Stimulated activated CD8-positive, alpha-beta memory T cell treated with anti-CD3 and anti-CD28 coated beads, Interleukin-12 subunit alpha, Interleukin-12 subunit beta, amount 100 ng/mL, for 1 hour (primary cell): ENCODE measurements at places on chromosomes 7 and 10.

GRCh38 chr10:65548001-65548400 is 1377.8 kb upstream of the LRRTM3 start:
- no peak for DNase-seq

DNA sequence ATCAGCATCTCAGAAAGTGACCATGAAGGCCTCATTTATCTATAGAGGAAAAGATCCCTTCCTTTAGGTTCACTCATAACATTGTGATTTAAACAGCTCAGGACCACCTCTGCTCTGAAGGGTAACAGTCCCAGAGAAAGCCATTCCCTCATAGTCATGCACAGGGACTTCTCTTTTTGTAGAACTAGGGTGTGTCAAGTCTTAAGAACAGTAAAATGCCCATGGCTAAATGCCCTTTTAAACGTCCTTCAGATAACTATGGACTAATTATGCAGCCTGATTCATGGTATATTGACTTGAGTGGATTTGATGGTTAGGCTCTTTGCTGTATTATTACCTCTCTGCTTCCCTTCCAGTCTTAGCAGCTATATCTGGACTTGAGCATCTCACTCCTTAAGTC is 337.8 kb downstream of the SORCS1 start:
- DNase-seq, result no peak

GRCh38 chr7:25770235-25770634 is 381.8 kb upstream of the NFE2L3 start:
- no peak for DNase-seq

- no peak for DNase-seq
Measured at GRCh38 chr7:152076324-152076821, 50.9 kb downstream of the GALNT11 start.

- no peak for DNase-seq
Measured at GRCh38 chr10:123146894-123147634, 872 bp upstream of the HMX2 start.

DNA sequence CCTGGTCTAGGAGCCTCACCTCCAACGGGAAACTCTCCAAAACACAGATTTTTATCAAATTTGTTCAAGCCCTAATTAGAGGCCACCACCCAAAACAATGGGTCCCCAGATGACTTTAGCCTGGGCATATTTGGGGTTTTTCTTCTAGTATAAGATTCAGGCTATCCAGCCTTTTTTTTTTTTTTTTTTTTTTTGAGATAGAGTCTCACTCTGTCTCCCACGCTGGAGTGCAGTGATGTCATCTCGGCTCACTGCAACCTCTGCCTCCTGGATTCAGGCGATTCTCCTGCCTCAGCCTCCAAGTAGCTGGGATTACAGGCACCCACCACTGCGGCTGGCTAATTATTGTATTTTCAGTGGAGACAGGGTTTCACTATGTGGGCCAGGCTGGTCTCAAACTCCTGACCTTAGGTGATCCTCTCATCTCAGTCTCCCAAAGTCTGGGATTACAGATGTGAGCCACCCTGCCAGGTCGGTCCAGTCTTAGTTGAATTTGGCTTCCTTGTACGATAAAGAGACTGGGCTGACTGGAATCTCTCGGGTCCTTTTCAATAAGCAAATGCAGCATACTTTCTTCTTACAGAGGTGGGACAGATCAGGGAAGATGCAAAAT is 91.4 kb upstream of the KLF6 start:
- no peak for DNase-seq

DNA sequence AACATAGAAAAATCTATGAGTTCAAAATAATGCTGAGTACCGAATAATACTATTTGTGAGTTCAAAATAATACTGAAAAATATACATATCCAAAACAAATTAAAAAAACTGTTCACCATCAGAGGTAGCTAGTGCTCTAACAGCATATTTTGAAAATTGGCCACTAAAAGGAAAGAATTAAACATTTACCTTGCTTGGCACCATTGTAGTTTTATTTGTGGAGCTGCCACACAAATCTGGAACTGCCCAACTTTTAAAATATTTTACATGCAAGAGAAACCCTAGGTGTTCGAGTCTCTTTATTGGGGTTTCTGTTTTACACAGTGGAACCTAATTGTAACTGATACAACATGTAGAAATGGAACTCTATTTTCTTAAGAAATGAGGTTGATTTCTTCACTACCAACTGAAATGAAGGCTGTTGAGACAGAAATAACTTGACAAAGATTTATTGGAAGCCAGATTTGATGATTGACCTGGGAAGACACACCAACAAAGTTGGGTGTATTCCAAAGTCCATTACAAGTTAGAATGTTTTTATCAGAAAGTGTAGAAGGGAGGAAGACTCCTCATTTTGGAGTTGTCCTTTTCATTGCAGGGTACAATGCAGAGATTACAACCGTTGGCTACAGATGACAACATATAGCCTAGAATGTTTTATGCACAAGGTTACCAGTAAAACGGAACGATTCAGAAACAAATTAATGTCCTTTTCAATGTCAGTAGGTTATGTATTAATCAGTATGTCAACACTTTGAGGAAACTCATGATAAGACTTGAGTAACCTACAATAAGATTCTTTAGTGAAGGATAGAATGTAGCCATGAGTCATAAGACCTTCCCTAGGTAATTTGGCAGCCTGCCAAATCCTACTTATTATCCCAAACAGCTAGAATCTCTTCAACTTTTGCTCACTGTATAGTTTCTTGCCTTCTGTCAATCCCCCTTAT is 73.8 kb upstream of the PAPSS2 start:
- no peak for DNase-seq

GRCh38 chr7:149856583-149856982 is 17.2 kb upstream of the ATP6V0E2 start:
- DNase-seq, result no peak

DNA sequence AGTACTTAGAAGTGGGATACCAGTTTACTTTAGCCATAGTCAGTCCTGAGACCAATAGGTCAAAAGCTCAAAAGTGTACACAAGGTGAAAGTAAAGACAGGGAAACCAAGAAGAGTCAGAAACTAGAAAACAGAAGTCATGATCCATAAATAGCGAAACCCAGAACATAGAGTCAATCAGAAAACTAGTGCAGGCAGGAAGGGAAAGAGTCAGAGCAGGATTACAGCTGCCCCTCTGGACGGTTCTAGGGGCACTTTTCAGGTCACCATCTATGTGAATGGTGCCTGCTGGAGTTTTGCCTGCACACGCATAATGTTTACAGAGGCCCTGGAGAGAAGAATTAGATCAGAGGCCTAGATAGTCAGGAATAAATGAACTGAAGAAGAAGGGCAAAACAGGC is 22.4 kb upstream of the DMTF1 start:
- DNase-seq, result no peak

DNA sequence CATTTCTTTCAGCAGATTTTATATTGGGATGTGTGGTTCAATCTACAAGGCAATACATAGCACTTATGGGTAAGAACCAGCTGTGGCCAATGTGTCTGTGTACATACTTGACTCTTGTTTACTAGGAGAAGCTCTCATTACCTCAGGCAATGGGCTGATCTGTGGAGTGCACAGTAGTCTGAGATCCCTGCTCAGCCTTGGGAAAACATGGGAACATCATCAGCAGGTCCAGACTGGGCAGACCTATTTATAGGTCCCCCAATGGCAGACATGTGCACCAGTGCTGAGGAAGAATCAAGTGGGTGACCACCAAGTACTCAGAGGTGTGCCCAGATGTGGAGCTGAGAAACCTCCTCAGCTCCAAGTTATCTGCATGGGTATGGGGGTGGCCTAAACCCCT is 349.7 kb downstream of the KIF20B start:
- no peak for DNase-seq

GRCh38 chr10:62031507-62031906 is 130.0 kb downstream of the ARID5B start:
- no peak for DNase-seq

DNA sequence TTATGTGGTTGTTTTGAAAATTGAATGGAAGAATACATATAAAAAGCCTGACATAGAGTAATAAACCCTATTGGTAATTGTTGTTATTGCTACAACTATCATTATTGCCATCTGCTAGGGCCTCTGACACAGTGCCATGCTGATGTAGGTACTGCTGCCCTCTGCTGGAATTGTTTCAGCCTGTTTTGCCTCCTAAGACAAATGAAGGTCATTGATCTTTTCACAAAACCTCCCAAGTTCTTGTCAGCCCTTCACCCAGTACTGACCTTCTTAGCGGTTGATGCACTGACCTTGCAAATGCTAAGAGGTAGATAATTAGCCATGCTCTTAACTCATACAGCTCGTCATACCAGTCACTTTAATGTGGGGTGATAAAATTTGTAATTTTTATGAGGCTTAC is 975.2 kb downstream of the SORCS1 start:
- no peak for DNase-seq

GRCh38 chr7:92769844-92770243 is 66.5 kb downstream of the CDK6 start:
- DNase-seq, result no peak

DNA sequence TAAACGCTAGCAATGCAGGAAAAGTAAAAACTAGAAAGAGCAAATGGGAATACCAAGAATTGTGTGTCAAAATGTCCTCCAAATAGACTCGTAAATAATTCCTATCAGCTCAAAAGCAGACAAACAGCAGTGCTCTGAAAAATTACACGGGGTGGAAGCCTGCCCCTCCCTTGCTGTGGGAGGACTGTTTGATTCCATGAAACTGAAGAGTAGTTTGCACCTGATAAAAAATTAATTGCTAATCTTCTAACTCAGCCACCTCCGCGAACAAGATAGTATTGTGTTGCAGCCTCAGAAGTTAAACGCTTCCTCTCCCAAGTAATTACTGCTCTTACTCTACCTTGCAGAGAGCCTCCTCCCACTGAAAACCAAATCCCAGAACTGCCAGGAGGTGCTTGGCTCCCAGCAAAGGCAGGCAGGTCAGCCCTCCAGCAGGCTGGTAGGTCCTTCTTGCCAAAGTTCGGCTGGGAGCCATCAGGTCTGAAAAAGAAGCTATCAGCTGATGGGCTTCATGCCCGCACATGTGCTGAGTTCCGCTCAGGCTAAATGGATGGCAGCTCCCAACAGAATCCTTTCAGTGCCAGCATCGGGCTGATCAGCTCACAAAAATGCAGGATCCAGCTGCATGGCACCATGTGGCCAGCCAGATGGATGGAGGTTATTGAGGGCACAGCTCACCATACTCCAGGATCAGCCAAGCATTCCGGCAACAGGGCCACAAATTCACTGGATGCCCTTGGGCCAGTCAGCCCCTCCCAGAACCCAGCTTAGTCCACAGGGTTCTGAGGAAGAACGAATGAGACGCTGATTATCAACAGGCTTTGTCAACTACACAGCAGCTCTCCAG is 37.1 kb downstream of the MAD1L1 start:
- DNase-seq, result no peak
